NCI-H510A (cell line): ENCODE measurements at places on chromosomes 6 and 20.

DNA sequence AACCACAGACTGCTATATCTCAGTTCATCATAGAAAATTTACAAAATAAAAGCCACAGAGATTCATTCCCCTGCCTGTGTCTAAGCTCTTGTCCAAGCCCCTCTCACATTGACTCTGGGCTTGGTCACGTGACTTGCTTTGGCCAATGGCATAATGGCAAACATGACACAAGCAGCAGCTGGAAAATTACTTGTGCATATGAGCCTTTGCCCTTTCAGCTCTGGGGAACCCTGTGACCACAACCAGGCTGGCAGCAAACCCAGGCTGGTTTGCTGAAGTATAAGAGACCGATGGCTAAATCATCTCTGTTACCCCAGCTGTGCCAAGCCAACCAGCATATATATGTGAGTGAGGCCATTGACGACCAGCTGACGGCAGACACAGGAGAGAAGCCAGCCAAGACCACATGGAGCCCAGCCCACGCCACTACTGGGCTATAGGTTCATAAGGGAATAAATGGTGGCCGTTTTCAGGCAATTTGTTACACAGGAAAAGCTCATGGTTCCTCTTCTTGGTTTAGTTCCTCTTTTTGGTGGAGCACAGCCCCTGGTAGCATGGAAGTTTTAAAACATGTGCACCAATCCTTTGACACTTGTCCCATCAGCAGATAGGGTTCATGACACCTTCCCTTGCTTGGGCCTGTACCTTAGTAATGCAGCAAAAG is 31.8 kb upstream of the RSPO4 start:
- DNase-seq: no peak

- DNase-seq: no peak
Observed at GRCh38 chr6:43895656-43896328, 125.8 kb downstream of the VEGFA start.

GRCh38 chr20:53805895-53806384 is 212.3 kb upstream of the ZNF217 start:
- DNase-seq: no peak

- DNase-seq: no peak
Observed at GRCh38 chr20:17712708-17713107, 12.9 kb downstream of the BANF2 start.

DNA sequence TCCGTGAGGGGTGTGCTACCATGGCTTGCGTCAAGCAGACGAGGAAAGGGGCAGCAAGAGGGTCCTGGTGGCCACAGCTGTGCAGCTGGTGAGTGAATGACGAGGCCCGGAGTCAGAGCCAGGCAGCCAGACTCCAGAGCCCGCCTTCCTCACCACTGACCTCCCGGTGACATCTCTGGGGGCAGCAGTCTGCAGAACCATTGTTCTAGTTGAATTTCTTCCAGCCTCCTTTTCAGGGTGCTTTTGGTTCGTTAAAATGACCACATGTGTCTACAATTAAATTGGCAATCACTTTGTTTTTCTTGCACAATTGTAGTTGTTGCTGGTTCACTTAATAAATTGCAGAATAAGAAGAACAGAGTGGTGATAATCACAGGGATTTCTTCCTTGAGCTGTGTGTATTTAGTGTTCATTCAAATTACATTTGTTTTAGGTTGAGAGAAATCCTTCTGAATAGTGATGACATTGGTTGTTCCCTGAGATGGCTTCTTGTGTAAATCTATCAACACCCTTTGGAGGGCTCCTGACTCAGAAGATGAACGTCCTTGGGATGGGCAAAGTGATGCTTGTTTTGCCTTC is 96.4 kb downstream of the TULP4 start:
- no peak for DNase-seq

GRCh38 chr6:12096342-12096741 is 84.2 kb downstream of the HIVEP1 start:
- no peak for DNase-seq

GRCh38 chr6:162063666-162064065 is 663.9 kb downstream of the PRKN start:
- DNase-seq: no peak

GRCh38 chr20:17609811-17610377 is 40.0 kb downstream of the DSTN start:
- no peak for DNase-seq

GRCh38 chr6:159090530-159091480 is 46.0 kb upstream of the TAGAP start:
- DNase-seq: peak; percentile 38
